ENCODE measurements at places on chromosomes 6 and 20.

DNA sequence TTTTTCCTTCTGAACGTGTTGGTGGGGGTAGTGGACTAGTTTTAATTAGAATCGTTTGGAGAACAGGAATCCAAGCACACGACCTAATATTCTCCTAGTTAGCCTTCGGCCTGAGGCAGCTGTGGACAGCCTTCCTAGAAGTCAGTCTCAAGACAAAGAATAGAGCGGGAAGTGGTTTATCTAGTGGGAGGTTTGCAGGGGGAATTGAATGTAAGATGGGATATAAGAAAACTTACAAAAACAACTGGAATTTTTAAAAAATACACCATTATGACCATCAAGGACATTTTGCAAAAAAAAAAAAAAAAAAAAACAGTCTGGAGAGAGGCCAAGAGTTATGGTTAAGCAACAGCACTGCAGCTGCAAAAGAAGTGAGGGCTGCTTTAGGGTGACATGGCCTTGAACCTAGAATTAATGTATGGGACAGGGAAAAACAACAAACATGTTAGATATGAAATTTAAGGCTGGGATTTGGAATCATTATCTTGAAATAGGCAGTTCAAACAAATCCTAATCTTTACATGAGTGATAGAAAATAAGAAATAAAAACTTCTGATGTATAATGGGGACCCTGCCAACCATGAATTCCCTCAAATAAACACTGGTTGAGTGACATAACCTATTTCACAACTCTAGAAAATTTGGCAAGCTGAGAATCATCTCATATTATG is 40.2 kb downstream of the PLAGL1 start:
- DNase-seq, result no peak

GRCh38 chr6:105402090-105402938 is 568 bp downstream of the PREP start:
- no peak for DNase-seq

DNA sequence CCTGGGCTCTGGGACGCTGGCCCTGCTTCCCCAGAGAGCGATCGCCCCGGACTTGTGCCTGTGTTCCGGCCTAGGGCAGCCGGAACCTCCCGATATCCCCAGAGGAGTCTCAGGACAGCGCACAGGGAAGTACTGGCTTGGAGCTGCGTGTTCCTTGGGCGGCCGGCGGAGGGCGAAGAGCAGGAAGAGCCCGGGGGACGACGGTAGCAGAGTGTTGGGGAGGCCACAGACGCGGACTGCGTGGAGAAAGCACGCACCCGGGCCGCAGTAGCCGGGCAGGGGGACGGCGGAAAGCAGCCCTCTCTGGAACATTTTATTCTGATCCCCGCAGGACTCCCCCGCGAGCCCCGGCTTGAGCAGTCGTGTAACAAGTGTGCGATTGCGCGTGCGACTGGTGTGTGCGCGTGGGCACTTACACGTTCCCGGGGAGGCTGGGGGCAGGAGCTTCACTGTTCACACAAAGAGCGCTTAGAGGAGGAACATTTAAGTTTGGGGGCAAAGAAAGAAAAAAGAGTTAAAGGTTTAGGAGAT is 36.1 kb downstream of the NCR2 start:
- peak; percentile 73 for DNase-seq

GRCh38 chr20:62366370-62367135 is 559 bp downstream of the LAMA5 start:
- DNase-seq, result peak; percentile 58

- DNase-seq, result no peak
Observed at GRCh38 chr6:116745176-116745575, 20.3 kb downstream of the FAM162B start.

DNA sequence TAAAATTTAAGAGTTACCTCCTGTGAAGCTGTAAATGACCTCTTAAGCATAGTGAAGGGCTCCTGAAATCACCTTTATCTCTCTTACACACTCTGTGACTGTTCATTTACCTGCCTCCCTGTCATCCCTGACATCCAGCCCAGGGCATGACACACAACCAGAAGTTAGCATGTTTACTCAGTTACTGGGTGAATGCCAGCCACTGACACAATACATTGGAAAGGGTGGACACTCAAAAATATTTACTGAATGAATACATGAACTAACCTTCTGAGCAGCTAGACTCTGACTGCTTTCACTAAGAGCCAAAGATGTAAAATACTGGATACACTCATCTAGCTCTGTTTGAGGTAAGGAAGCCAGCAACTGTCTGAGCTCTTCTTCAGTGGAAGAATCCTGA is 25.3 kb downstream of the SERAC1 start:
- DNase-seq, result peak; percentile 62

- no peak for DNase-seq
Observed at GRCh38 chr6:166834049-166834448, 122.3 kb downstream of the RNASET2 start.

- no peak for DNase-seq
Observed at GRCh38 chr6:147637620-147638195, 129.2 kb downstream of the SAMD5 start.

- DNase-seq, result no peak
Observed at GRCh38 chr6:31178143-31179041, 7.9 kb upstream of the POU5F1 start.

GRCh38 chr20:37161830-37162549 is 17.1 kb upstream of the RPN2 start:
- DNase-seq, result peak; percentile 8

GRCh38 chr20:48287021-48287494 is 501.8 kb upstream of the SULF2 start:
- peak; percentile 45 for DNase-seq

DNA sequence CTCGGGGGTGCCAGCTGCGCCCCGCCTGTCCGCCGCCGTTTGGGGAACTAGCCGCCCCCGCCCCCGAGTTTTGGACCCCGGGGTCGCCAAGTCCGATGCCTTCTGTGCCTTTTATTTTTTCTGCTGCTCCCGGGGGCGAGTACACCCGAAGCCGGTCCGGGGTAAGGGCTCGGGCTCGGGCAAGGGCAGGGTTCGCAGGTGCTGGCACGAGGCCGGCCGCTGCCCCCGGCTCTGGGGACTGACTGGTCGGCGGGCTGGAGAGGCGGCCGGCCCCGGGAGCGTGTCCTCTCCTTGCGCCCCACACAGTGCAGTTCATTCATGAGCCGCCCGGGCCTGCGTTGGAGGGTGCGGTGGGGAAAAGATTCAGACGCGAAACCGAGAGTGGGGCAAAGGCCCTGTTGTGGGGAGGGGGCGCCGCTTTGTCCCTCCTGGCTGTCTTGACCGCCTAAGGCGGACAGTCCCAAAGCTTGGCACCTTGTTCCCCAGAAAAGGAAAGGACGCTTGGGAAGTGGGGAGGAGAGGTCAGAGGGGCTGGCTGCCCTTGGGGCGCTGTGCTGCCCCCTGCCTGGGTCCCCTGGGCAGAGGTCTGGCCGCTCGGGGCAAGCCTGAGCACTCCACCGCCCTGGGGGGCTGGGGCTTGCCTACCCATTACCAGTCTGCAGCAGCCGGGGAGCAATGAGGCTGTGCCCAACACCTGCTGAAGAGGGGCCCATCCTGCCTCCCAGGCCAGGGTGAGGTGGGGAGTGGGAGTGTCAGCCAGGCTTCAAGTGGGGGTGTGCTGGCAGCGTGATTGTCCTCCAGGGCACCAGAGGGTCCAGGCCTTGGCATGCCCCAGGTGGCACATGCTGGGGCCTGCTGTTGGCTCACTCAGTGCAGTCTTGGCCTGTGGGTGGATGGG is 915 bp downstream of the TMEM63B start:
- peak; percentile 58 for DNase-seq

GRCh38 chr6:125066964-125067363 is 86.6 kb upstream of the TPD52L1 start:
- peak; percentile 92 for DNase-seq

DNA sequence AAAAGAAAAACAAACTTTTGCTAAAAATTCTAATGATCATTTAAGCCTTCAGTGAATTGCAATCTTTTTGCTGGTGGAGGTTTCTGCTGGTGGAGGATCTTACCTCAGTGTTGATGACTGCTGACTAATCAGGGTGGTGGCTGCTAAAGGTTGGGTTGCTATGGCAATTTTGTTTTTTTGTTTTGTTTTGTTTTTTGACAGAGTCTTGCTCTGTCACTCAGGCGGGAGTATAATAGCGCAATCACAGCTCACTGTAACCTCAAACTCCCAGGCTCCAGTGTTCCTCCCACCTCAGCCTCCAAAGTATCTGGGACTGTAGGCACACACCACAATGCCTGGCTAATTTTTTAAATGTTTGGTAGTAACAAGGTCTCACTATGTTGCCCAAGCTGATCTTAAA is 94.7 kb downstream of the ANKRD6 start:
- DNase-seq, result peak; percentile 62

- peak; percentile 46 for DNase-seq
Observed at GRCh38 chr6:158077676-158078075, 90.4 kb downstream of the SERAC1 start.

- peak; percentile 94 for DNase-seq
Observed at GRCh38 chr6:38509713-38510112, 130.0 kb downstream of the BTBD9 start.

DNA sequence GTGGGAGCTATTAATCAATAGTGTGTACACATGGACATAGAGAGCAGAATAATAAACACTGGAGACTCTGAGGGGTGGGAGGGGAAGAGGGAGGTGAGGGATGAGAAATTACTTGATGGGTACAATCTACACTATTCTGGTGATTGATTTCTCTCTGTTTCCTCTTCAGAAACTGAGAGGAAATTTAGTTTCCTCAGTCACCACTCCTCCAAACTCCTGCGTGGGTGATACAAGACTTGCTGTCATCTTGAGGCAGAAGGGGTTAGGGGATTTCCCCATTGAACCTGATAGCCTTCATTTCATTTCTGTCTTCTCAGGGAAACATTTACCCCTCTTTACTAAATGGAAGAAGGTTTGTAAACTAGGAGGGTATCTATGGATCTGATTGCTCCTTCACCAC is 84.3 kb upstream of the ESR1 start:
- DNase-seq, result no peak

DNA sequence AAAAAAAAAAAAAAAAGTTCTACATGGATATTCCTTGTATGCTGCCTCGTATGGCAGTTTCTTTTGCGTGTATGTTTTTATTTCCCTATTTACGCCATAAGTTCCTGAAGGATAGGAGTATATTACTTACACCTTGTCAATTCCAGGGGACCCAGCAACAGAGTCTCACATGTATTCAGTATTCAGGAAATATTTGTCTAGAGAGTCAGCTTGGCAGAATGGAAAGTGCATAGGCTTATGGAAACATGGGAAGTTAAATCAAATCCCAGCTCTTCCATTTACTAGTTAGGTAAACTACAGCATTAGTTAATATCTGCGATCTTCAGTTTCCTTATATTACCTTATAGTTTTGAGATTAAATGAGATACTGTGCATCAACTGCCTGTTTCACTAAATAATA is 51.1 kb upstream of the SLC22A16 start:
- no peak for DNase-seq
